D721Med (cell line): ENCODE measurements at places on chromosomes 3 and 15.

GRCh38 chr3:171995486-171995885 is 43.9 kb upstream of the FNDC3B start:
- no peak for DNase-seq

- DNase-seq = no peak
These were observed 6.5 kb upstream of the USP3 start for GRCh38 chr15:63497642-63498467.

DNA sequence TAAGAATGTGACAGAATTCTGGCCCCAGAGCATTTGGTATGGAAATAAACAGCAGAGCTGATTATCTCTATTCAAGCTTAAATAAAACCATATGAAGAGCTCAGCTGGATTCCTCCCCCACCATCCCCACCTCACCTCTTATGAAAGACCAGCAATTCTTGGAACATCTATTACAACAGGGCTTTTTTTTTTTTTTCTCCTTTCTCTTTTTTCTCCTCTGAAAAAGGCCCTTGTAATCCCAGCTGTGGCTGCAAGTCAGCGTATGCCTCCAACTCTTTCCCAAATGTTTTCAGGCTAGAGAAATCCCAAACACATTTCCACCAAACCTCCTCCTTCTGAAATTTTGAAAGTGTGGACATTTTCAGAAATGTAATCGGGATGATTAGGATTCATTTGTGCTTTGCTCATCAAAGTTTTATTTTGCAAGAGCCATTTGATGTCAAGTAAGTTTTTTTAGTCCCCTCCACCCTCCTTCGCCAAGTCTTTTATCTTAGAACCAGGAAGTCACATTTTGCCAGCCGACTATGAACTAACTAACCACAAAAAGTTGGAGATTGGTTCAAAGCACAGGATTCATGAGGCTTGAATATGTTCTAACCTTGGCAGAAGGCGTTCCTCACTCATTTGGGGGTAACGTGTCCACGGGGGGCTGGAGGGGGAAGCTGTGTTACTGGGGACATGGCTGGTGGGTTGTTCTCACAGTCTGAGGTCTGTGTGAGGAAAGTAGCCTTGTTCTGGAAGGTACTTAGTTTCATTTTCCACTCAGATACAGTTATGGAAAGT is 142.0 kb upstream of the PDZRN3 start:
- no peak for DNase-seq

DNA sequence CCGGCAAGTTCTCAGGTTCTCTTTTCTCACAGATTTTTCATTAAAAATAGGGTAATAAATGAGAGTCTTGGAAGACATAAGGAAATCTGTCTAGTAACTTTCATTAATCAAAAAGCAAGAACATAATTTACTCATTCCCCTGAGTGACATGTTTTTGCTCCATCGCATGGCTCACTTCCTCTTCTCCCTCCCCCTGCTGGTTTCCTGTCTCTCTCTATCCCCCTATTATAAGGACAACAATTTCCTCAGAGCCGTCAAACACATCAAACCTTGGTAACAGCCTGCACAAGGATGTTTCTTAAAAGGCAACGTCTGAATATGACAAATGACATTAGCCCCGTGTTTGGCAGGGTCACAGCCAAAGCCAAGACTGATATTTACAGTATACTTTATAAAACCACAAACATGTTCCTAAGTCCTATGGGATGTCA is 1149.6 kb downstream of the IGSF11 start:
- DNase-seq = no peak

GRCh38 chr15:91521996-91522395 is 331.5 kb upstream of the SLCO3A1 start:
- DNase-seq = no peak

- DNase-seq = no peak
These were observed 105.3 kb upstream of the CHMP2B start for GRCh38 chr3:87121856-87122255.

DNA sequence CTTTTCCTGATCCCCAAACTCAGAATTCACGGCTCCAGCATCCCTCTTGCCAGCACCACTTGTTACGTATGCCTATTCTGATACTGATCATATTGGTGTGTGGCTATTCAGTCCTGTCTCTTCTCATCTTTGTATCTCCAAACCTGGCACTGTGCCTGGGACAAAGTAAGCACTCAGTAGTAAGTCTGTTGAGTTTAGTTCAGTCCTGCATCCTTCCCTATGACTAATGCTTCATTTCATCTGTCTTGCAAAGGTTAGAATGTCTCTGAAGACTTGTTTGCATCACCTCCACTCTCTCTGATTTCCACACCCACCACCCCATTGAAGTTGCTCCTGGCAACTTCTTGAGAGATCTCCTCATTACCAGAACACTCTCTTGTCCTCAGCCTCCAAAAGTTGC is 80.3 kb downstream of the HMG20A start:
- no peak for DNase-seq

GRCh38 chr3:197417911-197418618 is 119.7 kb upstream of the DLG1 start:
- DNase-seq = no peak

GRCh38 chr3:63462732-63463131 is 184.6 kb downstream of the SYNPR start:
- no peak for DNase-seq

- no peak for DNase-seq
These were observed 116.9 kb upstream of the LRRFIP2 start for GRCh38 chr3:37291275-37291700.

DNA sequence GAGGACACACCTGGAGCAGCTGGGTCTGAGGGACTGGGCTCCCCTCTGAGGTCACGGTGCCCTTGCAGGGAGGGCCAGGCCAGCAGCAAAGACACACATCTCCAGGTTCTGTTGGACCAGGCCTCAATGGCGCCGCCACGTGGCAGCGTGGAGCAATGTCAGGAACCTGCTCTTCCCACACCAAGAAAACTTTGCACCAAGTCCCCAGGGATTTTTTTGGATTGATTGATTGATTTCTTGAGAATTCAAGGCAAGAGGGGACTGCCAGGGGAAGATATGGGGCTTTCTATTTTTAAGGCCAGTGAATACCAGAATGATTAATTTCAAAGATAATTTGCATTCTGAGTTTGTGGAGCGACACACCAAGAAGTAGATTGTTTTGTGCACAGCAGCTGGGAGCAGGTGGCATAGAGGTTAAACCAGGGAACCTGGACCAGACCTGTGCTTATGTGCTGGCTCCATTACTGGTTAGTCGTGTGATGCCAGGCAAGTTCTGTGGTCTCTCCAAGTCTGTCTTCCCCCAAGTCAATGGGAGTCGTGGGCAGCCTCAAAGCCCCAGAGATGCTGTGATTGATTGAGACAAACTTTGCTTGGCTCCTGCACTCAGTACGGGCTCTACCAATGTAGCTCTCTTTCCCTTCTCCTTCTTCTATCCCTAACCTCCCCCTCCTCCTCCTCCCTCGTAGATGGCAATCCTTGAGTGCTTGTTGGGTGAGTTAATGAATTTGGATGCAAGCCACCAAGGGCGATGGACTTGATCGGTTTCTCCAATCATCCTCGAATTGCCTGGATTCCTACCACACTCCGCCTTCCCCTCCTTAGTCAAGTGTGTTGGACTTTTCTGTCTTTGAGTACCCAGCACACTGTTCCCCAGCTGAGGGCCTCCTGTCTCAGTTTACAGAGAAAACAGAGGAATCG is 96.2 kb upstream of the TRPM1 start:
- no peak for DNase-seq

DNA sequence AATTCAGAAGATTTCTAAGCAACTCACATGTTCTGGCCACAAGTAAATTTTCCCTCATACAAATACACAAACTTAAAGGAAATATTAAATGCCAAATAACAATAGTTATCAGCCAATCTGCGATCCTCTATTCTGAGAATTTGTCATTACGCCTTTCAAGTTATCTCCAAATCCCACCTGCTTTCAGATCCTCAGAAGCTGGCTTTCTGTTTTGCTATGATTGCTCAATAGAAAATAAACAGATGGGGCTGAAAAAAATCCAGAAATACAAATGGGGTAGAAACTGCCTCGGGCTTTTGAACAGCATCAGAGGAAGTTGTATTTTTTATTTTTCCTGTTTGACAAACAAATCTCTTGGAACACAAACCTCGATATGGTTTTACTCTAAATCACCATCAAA is 74.0 kb upstream of the CNTN4 start:
- no peak for DNase-seq

DNA sequence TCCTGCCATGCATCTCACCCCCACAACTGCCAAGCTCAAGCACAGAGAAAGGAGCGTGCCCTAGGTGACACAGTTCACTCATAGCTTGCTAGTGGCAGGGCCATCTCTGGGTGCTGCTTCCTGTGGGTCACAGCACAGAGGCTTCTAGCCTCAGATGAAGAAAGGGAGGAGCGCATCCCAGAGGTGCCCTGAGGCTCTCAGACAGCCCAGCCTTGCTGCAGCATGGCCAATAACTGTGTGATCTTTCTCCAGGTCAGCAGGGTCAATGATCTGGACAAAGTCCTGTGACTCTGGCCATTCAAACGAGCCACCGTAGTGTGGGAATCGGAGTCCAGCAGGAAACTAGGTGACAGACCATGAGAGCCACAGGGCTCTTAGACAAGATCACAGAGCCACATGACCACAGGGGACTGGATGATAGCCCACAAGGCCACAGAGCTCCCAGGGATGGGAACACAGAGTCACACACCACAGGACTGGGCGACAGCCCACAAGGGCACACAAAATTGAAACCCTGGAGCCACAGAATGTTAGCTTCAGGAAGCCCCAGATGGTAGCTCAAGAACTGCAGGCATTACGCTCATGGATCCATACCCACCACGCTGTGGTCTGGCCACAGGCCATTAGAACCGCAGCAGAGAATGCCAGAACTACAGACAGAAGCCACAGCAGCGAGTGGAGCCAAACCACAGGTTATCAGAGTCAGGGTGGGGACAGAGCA is 25.9 kb upstream of the GRIP2 start:
- DNase-seq = no peak
